K562 (cell line): ENCODE measurements at places on chromosomes 2 and 18.

- no peaks in the 10 kb centered on the region for H3K36me3 ChIP-seq
- no peak overlapping the region for H3K27ac ChIP-seq
- no peaks in the 10 kb centered on the region for H3K27me3 ChIP-seq
- no peak overlapping the region for H3K4me3 ChIP-seq
- H3K4me1 ChIP-seq = no peaks in the 10 kb centered on the region
- no peak for DNase-seq
These were observed 290.9 kb downstream of the PIEZO2 start for GRCh38 chr18:10858477-10858876.

DNA sequence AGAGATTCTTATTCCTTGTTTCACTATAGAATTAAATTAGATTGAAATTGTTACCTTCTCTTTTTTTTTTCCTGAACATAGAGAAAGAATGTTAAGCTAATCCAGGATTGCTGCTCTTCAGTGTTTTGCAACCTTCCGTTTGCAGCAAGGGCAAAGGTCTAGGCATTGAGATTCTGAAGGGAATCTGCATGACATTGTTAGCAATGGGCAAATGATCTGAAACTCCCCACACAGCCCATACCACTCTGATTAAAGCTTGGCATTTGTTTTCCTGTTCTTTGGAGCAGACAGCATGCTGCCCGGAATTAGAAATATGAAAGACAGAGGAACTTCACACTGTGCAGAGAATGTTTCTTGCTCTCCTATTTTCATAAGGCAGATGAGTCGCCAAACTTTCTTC, 551.8 kb downstream of the SOCS6 start:
- no peak overlapping the region for H3K27ac ChIP-seq
- DNase-seq = no peak
- H3K27me3 ChIP-seq = no peaks in the 10 kb centered on the region

- H3K36me3 ChIP-seq = no peaks in the 10 kb centered on the region
- no peak overlapping the region for H3K27ac ChIP-seq
- DNase-seq = no peak
- no peaks in the 10 kb centered on the region for H3K27me3 ChIP-seq
- no peak overlapping the region for H3K4me3 ChIP-seq
- H3K4me1 ChIP-seq = no peaks in the 10 kb centered on the region
These were observed 250.6 kb upstream of the HNRNPA3 start for GRCh38 chr2:176961775-176962619.

GRCh38 chr2:172128484-172128883, 25.8 kb upstream of the DLX2 start:
- peaks cover 5% of the 10 kb centered on the region; the same call in 1 of the 2 replicates for H3K27me3 ChIP-seq
- no peak overlapping the region for H3K4me3 ChIP-seq
- no peak for DNase-seq
- H3K36me3 ChIP-seq = no peaks in the 10 kb centered on the region
- no peak overlapping the region for H3K27ac ChIP-seq

DNA sequence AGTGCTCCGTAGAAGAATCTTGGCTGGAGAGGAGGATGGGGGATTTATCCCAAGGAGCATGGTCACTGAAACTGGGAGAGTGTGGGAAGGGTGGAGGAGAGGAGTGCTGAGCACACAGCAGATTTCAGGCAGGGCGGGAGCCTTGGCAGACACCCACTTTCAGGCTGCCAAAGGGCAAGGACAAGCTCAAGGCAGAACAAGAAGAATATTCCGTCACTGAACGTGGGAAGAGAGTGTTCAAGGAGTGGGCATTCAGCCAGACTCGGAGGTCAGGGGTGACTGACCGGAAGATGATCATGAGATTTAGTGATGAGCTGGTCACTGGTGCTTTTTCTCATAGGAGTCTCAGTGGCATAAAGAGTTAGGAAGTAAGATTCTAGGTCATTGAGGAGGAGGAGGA, 136.2 kb upstream of the RASGRP3 start:
- no peak overlapping the region for H3K4me3 ChIP-seq
- no peak for DNase-seq
- no peaks in the 10 kb centered on the region for H3K4me1 ChIP-seq
- H3K36me3 ChIP-seq = no peaks in the 10 kb centered on the region
- H3K27ac ChIP-seq = no peak overlapping the region

GRCh38 chr18:68555879-68556301, 159.0 kb downstream of the TMX3 start:
- H3K36me3 ChIP-seq = no peaks in the 10 kb centered on the region
- no peaks in the 10 kb centered on the region for H3K27me3 ChIP-seq
- no peaks in the 10 kb centered on the region for H3K4me1 ChIP-seq
- H3K27ac ChIP-seq = no peak overlapping the region
- DNase-seq = no peak
- H3K4me3 ChIP-seq = no peak overlapping the region

DNA sequence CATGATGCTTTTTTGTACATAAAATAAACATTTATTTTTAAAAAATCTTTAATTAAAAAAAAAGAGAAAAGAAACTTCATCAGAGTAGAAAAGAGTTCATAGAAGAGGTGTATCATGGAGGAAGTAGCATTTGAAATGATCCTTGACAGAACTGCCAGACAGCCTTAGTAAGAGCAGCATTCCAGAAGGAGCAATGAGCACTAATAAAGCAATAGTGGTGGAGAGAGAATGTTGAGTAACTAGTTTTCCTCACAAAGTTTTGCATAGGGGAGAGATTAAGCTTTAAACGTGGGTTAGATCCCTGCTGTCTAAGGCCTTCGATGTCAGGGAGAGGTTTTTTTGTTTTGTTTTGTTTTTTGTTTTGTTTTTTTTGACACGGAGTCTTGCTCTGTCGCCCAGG, 29.8 kb upstream of the METTL21A start:
- no peak overlapping the region for H3K27ac ChIP-seq
- H3K4me3 ChIP-seq = no peak overlapping the region
- DNase-seq = no peak
- H3K4me1 ChIP-seq = no peaks in the 10 kb centered on the region
- no peaks in the 10 kb centered on the region for H3K27me3 ChIP-seq

DNA sequence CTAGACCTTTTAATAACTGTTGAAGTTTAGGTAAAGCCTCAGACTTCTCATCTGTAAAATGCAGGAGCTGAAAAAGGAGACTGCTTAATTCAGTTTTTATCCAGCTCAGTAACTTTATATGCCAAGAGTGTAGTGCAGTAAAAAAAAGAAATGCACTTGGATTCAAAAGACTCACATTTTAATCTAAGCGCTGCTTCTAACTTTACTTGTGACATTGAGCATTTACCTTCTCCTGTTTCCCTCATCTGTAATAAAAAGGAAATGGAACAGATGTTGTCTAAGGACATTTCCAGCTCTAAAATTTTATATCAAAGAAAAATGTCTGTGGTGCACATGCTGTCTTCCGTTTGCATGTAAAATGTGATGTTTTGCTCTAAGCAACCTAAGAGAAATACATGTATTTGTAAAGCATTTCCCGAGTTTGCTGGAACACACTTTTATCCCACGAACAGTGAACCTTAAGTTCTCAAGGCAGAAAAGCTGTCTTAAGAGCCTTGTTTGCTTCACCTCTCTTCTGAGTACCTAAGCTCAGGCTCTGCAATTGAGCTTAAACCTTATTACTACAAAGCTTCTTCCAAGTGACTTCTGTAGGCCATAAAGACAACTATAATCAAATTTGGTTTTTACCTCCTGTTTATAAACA, 24.2 kb upstream of the TANK start:
- no peak for DNase-seq
- peak overlapping the region; percentile 25; the same call in 1 of the 3 replicates for H3K27ac ChIP-seq
- no peaks in the 10 kb centered on the region for H3K27me3 ChIP-seq
- H3K4me1 ChIP-seq = no peaks in the 10 kb centered on the region
- H3K4me3 ChIP-seq = no peak overlapping the region

DNA sequence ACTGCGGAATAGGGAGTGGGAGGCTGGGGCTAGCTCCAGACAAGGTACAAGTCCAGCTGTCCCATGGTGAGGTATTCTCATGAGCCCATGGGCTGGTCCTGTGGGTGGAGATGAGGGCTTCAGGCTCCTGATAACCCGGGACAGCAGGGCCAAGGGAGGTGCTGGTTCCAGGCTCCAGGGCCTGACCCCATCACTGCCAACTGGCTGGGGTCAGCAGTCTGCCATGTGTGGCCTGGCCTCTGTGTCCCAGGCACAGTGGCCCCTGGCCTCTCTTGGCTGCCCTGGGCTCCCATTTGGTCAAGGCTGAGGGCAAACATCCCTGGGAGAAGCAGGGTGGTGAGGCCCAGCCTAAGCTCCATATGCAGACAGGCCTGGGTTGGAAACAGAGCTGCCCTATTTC, 966 bp upstream of the OXER1 start:
- H3K36me3 ChIP-seq = no peaks in the 10 kb centered on the region
- no peak for DNase-seq
- peaks cover 3% of the 10 kb centered on the region; the same call in 2 of the 3 replicates for H3K27me3 ChIP-seq
- no peak overlapping the region for H3K27ac ChIP-seq
- H3K4me1 ChIP-seq = no peaks in the 10 kb centered on the region

GRCh38 chr2:229370509-229370908, 99.4 kb upstream of the PID1 start:
- H3K4me3 ChIP-seq = no peak overlapping the region
- H3K36me3 ChIP-seq = no peaks in the 10 kb centered on the region

GRCh38 chr2:102030855-102031527, 39.2 kb downstream of the IL1R2 start:
- no peaks in the 10 kb centered on the region for H3K27me3 ChIP-seq
- no peak overlapping the region for H3K4me3 ChIP-seq
- H3K4me1 ChIP-seq = peaks cover 21% of the 10 kb centered on the region
- no peaks in the 10 kb centered on the region; the same call in 2 of the 3 replicates for H3K36me3 ChIP-seq

DNA sequence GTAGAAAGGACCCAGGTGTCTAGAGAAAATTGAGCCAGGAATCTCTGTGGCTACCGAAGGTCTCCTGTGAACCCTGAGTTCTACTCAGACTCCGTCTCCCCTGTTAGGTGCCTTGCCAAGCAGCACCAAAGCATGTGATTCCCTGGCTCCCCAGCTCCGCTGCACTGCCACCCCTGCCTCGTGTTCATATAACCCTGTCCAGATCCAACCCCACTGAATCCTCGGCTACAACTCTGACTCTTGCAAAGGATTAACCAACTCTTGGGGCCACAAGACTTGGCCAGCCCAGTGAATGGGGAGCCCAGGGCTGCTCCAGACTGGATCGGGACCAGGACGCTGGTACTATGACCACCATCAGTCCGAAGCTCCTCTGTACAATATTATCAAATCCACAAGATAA, 37.3 kb upstream of the ACAA2 start:
- H3K4me1 ChIP-seq = no peaks in the 10 kb centered on the region
- H3K27ac ChIP-seq = no peak overlapping the region
- H3K36me3 ChIP-seq = no peaks in the 10 kb centered on the region
- DNase-seq = no peak
- H3K4me3 ChIP-seq = no peak overlapping the region
- peaks cover 32% of the 10 kb centered on the region for H3K27me3 ChIP-seq

GRCh38 chr2:58571181-58571852, 330.2 kb upstream of the FANCL start:
- no peak overlapping the region; the same call in 2 of the 3 replicates for H3K27ac ChIP-seq
- H3K4me3 ChIP-seq = no peak overlapping the region
- H3K36me3 ChIP-seq = no peaks in the 10 kb centered on the region
- DNase-seq = peak; percentile 85

- no peaks in the 10 kb centered on the region for H3K27me3 ChIP-seq
- H3K4me1 ChIP-seq = no peaks in the 10 kb centered on the region
- H3K4me3 ChIP-seq = no peak overlapping the region
- no peak for DNase-seq
- no peaks in the 10 kb centered on the region for H3K36me3 ChIP-seq
These were observed 539.2 kb downstream of the SLC4A3 start for GRCh38 chr2:220166616-220167015.

- no peak overlapping the region for H3K27ac ChIP-seq
- H3K4me1 ChIP-seq = peaks cover 5% of the 10 kb centered on the region; the same call in 1 of the 3 replicates
- no peak overlapping the region for H3K4me3 ChIP-seq
- H3K36me3 ChIP-seq = no peaks in the 10 kb centered on the region
These were observed 62.0 kb upstream of the NFU1 start for GRCh38 chr2:69499242-69499641.

- DNase-seq = peak; percentile 75
- H3K27ac ChIP-seq = no peak overlapping the region
- no peaks in the 10 kb centered on the region for H3K4me1 ChIP-seq
- H3K4me3 ChIP-seq = no peak overlapping the region
- H3K27me3 ChIP-seq = peaks cover 4% of the 10 kb centered on the region; the same call in 1 of the 3 replicates
- H3K36me3 ChIP-seq = no peaks in the 10 kb centered on the region
These were observed 31.9 kb upstream of the CREG2 start for GRCh38 chr2:101419096-101419663.

- H3K36me3 ChIP-seq = peaks cover 9% of the 10 kb centered on the region; the same call in 2 of the 3 replicates
- DNase-seq = no peak
- H3K4me3 ChIP-seq = no peak overlapping the region
- H3K27ac ChIP-seq = no peak overlapping the region
- H3K27me3 ChIP-seq = no peaks in the 10 kb centered on the region
- H3K4me1 ChIP-seq = no peaks in the 10 kb centered on the region
These were observed 22.4 kb downstream of the USP40 start for GRCh38 chr2:233544200-233544610.

DNA sequence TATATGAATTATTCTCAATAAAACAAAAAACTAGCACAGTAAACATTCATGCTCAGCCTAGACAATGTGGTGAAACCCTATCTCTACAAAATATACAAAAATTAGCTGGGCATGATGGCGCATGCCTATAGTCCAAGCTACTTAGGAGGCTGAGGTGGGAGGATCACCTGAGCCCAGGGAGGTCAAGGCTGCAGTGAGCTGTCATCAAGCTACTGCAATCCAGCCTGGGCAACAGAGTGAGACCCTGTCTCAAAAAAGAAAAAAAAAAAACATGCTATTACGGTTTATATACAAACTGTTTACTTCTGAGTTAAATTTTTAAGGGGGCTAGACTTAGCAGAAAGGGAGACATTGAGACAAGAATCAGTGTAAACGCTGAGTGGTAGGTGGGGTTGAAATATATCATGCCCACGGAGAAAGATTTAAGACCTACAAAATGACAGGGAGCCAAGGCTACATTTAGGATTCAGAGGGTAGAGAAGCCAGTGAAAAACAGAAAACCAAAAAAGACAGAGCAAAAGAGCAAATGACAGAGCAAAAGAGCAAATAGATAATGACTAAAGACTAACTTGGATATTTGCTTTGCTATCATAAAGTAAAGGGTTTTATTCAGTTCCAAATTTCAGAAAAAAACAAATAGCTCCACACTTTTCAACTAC, 7.5 kb downstream of the TTC32 start:
- peaks cover 7% of the 10 kb centered on the region; the same call in 1 of the 2 replicates for H3K4me1 ChIP-seq
- peak overlapping the region; percentile 38; the same call in 1 of the 3 replicates for H3K27ac ChIP-seq
- no peak for DNase-seq
- H3K27me3 ChIP-seq = no peaks in the 10 kb centered on the region
- peaks cover 3% of the 10 kb centered on the region; the same call in 1 of the 3 replicates for H3K36me3 ChIP-seq

- H3K4me1 ChIP-seq = peaks cover 54% of the 10 kb centered on the region
- DNase-seq = no peak
- H3K27ac ChIP-seq = no peak overlapping the region
- peaks cover 58% of the 10 kb centered on the region for H3K27me3 ChIP-seq
- H3K36me3 ChIP-seq = no peaks in the 10 kb centered on the region
These were observed 19.8 kb downstream of the GPC1 start for GRCh38 chr2:240455272-240455646.

GRCh38 chr2:22970991-22971390, 414.0 kb upstream of the KLHL29 start:
- DNase-seq = no peak
- no peaks in the 10 kb centered on the region for H3K36me3 ChIP-seq
- H3K27ac ChIP-seq = no peak overlapping the region
- no peaks in the 10 kb centered on the region for H3K4me1 ChIP-seq
